Suppressor macrophage treated with lipopolysaccharide for 1 hour (primary cell): ENCODE measurements at places on chromosomes 6 and 20.

GRCh38 chr6:156925718-156926607, 148.8 kb downstream of the ARID1B start:
- peak; percentile 12 for DNase-seq

DNA sequence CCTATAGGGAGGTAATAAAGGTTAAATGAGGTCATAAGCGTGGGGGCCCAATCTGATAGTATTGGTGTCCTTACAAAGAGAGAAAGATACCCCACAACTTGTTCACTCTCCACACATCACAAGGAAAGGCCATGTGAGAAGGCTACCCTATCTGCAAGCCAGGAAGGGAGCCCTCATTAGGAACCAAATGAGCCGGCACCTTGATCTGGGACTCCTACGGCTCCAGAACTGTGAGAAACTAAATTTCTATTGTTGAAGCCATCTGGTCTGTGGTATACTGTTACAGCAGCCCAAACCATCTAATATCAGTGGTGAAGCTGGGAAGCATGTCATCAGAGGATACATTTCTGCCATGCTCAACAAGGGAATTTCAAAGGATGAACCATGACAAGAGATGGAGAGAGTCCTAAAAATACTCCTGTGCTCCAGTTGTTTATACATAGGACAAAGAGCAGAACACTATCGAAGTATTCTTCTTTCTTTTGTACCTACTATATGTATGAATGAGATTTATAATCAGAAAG, 10.4 kb downstream of the COX7A2 start:
- DNase-seq: no peak

- DNase-seq: no peak
Observed at GRCh38 chr6:101429270-101429669, 35.8 kb downstream of the GRIK2 start.

- DNase-seq: no peak
Observed at GRCh38 chr6:48567016-48567415, 456.0 kb upstream of the PTCHD4 start.

- DNase-seq: no peak
Observed at GRCh38 chr6:97629180-97629579, 346.2 kb upstream of the MMS22L start.

DNA sequence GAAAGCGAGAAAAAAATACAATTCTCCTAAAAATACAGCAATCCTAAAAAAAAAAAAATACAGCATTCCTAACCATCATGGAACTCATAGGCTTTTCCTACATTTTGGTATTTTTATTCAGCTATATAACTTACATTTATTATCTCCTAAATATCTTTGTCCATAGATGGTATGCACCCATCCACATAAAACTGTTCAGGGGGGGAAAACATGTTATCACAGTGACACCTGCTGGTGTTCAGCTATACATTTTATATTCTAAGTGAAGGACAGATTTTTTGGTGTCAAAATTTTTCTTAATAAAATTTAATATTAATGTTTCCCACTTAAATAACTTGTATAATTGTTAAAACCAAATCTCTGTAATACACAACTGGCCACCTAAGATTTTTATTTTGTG, 58.0 kb downstream of the BLOC1S5 start:
- DNase-seq: peak; percentile 39

DNA sequence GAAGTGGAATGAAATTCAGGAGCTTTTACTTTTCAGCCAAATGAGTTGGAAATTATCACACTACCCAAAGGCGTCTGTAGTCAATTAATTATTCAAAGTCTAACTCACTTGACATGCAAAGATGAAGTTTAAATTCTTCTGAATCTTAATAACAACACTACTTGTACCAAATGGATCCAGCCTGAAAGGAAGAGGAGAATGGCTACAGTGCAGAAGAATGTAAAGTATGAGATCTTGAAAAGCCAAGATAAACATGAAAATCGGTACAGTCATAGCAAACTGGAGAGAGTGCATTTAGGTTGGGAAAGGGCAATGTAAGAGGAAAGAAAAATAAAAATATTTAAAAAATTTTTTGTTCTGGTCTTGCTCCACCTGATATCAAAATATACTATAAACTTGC, 195.5 kb downstream of the SIM1 start:
- no peak for DNase-seq

DNA sequence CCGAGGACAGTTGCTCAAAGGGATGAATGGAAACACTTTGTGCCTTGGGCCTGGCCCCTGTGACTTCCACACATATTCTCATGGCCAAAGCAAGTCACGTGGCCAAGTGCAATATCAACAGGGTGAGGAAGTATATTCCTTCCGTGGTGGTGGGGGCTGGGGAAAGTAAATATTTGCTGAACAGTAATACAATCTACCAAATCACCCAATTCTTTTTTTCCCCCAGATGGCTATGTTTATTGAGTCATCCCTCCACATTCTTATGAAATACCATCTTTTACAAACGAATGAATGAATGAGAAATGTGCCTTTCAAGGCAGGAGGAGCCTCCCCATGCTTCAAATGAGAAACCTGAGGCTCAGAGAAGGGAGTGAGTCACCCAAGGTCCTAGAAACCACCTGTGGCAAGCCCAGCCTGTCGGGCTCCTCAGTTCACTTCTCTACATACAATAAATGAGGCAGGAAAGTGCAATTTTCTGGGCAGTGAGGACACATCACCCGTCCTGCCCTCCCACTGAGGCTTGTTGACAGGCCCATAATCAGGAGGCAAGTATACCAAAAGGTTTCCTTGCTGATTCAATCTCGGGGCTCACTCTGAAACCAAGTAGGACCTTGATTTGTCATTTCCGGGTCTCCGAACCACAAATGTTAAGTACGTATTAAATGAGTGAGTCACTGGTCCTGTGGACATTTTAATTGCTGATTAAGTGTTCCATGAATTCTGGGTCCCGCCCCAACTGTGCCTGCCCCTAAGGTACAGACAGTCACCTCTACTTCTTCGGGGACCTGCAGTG, 25.3 kb upstream of the TOP1 start:
- peak; percentile 94 for DNase-seq

DNA sequence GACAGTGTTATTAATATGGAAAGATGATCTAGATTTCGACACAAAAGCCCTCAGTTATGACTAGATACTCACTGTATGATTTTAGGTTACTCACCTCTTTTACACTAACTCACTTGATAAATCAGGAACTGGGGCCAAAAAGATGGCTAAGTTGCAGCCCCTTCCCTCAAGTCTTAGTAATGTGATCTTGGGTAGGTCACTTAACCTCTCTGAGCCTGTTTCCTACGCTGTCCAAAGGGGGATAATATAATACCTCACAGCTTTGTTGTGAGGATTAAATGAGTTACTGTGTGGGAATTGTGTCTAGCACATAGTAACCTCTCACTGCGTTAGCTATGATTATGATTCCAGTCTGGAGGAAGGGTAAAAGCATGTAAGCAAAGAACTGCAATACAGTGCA, 1.3 kb downstream of the TTI1 start:
- no peak for DNase-seq

GRCh38 chr6:142356884-142357225, 55.0 kb downstream of the ADGRG6 start:
- no peak for DNase-seq

- peak; percentile 93 for DNase-seq
Observed at GRCh38 chr20:1803061-1803931, 91.9 kb upstream of the SIRPA start.

DNA sequence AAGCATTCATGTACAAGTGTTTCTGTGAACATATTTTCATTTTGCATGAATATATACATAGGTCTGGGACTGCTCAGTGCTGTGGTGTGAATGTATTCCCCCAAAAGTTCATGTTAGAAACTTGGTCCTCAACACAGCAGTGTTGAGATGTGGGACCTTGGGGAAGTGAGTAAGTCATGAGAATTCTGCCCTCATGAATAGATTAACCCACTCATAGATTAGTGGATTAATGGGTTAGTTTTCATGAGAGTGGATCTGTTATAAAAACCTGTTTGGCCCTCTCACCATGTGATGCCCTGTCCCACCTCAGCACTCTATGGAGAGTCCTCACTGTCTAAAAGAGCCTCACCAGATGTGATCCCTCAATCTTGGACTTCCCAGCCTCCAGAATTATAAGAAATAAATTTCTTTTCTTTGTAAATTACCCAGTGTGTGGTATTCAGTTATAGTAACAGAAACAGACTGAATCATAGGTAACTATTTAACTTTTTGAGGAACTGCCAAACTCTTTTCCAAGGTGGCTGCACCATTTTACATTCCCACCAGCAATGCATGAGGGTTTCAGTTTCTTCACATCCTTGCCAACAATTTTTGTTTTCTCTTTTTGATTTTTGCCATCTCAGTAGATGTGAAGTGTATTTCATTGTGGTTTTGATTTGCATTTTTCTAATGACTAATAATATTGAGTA, 45.3 kb downstream of the QRSL1 start:
- no peak for DNase-seq

DNA sequence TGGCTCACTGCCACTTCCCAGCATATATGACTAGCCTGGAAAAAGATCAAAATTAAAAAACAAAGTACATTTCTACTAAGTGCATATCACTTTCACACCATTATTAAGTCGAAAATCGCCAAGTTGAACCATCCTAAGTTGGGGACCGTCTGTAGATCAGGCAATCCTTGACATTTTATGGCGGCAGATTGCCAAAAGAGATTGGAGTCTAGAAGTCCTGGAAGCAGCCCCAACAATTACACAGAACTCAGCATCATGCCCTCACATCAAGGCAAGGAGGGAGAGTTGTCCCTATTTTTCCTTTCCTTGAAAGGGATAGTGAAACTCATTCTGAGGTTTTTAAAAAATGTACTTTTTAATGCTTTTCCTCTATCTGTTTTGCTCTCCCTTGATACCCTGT, 30.7 kb downstream of the SLC22A3 start:
- DNase-seq: peak; percentile 5

DNA sequence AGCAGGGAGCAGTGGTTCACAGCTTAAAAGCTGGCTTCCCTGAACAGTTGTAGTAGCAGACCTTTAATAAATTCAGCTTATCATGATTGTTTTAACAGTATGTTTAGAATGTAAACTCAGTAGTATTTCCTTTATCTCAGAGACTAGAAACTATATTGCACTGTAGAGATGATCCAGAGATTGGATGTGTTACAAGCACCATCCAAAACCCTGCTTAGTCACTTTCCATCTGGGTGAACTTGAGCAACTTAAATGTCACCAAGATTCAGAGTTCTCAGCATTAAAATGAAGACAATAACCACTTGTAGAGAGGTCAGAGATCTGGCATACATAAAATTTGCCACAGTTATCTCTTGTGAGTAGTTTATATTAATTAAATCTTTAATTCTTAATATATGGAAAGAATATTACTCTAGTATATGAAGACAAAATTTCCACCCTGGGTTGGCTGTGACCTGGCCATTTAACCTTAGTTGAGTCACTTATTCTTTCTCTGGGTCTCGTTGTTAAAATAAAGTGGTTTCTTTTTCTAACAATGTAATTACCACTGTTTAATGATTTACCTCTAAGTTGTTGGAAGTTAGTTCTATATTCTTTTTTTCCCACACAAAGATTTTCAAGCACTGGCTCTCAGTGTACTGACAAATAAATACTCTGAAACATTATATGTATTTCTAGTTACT, 239.2 kb upstream of the FKBP1C start:
- DNase-seq: no peak

DNA sequence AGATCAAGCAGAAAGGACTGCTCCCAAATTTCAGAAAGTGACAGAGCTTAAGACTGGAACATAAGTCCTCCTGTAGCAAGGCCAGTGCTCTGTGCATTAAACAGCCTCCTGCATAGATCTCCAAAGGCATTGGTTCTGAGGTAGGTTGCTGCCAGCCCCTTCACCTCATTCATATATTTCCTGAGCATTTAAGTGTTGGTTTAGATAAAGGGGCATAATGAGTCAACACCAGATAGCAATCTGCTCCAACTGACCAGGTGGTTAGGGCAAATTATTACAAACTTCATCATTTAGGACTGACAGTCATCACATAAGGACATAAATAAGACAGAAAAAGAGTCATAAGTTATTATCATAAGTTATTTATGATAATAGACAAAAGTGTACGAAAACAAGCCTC, 10.7 kb downstream of the PTPRK start:
- no peak for DNase-seq

DNA sequence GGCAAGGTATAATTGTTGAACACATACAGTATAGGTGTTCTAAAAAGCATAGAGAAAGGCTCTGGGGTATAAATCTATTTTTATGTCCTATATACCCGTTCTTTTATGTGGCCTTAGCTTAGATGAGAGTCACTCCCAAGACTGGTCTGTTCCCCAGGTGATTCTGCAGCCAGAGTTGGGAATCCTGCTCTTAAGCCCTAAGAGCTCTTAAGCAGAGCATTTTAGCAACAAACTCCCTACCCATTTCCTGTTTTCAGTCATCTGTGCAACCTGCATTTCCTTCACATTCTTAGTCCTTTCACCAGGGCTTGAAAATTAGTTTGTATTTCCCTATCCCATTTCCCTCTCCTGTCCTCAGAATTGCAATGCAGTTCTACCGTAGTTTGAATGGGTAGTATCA, 166.1 kb downstream of the HS3ST5 start:
- no peak for DNase-seq

DNA sequence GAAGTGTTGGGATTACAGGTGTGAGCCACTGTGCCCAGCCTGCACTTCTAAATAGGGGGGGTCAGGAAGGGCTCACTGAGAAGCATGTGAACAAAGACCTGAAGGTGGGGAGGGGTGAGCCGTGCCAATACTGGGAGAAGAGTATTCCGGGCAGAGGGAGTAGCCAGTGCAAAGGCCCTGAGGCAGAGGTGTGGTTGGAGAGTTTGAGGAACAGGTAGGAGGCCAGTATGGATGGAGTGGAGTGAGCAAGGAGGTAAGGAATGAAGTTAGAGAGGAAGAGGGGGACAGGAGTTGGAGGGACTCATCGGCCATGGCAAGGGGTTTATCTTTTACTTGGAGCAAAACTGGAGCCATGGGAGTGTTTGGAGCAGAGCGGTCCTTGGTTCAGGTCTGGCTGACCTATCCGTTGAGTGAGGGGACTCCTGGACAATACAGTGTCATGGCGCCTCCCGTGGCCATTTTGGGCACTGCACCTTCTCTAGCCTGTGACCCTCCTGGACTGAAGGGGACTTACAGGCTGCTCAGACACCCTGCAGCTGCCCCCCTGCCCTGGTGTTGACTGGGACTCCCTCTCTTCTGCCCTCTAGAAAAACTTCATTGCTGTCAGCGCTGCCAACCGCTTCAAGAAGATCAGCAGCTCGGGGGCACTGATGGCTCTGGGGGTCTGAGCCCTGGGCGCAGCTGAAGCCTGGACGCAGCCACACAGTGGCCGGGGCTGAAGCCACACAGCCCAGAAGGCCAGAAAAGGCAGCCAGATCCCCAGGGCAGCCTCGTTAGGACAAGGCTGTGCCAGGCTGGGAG, 12.1 kb downstream of the FOXS1 start:
- DNase-seq: peak; percentile 82

DNA sequence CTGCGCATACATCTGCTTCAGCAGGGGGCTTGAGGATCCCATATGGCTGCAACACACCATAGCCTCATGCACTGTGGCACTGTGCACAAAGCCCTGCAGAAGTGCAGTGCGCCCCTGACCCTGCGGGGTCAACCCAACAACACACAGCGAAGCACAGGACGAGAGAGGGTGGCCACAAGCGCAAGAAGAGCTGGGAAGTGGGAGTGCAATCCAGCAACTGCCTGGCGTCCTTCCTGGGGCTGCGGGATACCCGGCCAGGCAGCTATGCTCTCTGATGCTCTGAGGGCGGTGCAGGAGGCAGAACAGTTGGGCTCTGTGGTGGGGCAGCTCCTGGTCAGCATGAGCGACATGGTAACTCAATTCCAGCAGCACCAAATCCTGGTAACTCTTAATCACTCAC, 5.6 kb upstream of the ACSS1 start:
- DNase-seq: no peak
